ENCODE measurements at places on chromosomes 12 and 14.

DNA sequence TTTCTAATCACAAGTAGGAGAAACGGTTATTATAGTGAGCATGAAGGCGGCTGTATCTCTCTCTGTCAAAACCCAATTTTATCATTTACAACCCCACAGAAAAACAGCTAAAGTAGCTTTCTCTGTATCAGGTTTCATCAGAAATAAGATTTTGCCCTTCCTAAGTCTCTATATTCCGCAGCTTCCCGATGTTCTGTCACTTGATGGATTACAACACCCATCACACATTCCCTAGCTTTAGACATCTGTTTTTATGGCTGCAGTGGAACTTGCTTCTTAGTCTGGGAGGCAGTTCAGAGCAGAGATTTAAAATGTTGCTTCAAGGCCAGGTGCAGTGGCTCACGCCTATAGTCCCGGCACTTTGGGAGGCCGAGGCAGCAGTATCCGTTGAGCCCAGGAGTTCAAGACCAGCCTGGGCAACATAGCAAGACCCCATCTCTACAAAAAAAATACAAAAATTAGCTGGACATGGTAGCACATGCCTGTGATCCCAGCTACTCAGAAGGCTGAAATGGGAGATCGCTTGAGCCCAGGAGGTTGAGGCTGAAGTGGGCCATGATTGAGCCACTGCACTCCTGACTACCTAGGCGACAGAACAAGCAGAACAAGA, 27.6 kb upstream of the FOXN3 start:
- no peak for DNase-seq

DNA sequence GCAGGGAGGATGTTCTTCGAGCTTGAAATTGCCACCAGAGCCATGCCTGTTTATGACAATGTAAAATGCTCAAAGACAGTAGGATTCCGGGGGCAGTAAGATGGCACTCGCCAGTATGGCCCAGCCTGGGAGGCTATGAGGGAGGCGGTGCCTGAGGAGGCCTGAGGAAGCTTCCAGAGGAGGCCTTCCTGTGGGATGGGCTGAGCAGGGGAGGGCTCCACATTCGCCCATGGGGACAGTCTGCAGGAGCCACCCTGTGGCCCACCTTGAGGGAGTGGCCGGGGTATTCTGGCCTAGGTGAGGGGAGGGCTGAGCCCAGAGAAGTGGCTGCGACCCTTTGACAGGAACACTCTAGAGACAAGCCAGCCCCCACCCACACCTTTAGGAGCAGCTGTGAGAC, 50.7 kb downstream of the IQSEC3 start:
- DNase-seq = no peak

DNA sequence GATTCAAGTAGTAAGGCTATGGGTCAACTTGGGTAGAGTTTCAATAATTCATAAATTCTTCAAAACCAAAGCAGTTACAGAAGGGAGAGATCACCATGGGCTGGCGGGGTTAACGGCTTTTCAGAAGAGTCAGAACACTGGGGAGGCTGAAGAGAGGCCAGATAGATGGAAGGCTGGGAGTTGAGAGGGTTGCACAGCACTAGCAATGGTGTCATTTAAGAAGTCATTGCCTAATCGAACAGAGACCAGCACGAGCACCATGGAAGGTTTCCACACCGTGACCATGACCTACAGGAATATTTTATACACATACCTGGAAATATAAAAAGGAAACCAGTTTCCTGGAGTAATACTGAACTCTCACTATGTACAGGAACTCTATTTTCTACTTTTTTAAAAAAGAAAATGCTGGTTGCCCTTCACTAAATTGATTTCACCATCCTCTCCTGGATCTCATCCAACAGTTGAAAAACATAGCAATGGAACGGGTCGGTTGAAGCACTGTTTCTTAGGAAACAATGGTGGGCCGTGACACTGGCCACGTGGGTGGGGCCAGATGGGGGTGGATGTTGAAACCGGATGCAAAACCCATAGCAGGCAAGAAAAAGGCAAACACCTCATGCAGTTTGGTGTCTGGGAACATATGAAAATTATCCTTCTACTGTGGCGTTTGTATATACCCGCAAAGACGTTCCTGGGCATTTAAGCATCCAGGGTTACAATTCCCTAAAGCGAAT, 38.0 kb upstream of the RIN3 start:
- no peak for DNase-seq

- DNase-seq = no peak
Measured at GRCh38 chr12:84186433-84186832, 726.2 kb downstream of the SLC6A15 start.

DNA sequence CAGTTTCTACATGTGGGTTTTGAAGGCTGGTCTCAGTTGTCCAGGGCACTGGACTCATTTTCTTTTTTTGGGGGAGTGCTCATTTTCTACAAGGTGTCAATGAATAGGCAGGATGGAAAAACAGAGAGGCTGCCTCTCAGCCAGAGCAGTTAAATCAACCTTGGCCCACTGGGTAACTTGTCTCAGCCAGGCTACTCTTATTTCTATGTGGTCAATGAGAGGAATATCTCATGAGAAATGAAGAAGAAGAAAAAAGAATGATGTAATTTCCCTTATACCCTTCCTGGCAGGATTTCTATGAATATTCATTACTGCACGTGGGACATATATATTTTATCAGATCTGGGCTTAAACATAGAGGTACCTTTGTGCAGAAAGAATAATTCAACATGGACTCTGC, 155.2 kb upstream of the E2F7 start:
- no peak for DNase-seq

- no peak for DNase-seq
Measured at GRCh38 chr12:119683413-119683812, 15.5 kb downstream of the PRKAB1 start.

- DNase-seq = no peak
Measured at GRCh38 chr12:62297321-62297720, 37.1 kb downstream of the USP15 start.

DNA sequence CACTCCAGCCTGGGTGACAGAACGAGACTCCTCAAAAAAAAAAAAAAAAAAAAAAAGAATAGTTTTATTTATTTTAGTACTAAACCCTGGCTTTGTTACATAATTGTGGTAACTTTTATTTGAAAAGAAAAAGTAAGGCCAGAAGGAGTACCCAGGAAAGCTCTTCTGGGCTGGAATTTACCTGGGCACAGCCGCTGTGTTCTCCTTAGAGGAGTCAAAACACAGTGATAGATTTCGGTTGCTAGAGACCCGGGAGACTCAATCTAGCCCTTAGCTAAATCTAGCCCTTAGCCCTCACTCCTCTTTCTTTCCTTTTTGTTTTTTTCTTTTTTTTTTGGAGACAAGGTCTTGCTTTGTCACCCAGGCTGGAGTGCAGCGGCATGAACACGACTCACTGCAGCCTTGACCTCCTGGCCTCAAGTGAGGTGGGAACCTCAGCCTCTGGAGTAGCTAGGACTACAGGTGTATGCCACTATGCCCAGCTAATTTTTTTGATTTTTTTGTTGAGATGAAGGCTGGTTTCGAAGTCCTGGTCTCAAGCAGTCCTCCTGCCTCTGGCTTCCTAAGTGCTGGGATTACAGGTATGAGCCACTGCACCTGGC, 49.7 kb downstream of the SYNE2 start:
- DNase-seq = no peak

GRCh38 chr12:12819221-12819620, 6.1 kb downstream of the DDX47 start:
- no peak for DNase-seq

GRCh38 chr12:82919388-82920054, 232.8 kb downstream of the TMTC2 start:
- no peak for DNase-seq

- no peak for DNase-seq
Measured at GRCh38 chr12:93784339-93785086, 107.3 kb downstream of the CRADD start.

DNA sequence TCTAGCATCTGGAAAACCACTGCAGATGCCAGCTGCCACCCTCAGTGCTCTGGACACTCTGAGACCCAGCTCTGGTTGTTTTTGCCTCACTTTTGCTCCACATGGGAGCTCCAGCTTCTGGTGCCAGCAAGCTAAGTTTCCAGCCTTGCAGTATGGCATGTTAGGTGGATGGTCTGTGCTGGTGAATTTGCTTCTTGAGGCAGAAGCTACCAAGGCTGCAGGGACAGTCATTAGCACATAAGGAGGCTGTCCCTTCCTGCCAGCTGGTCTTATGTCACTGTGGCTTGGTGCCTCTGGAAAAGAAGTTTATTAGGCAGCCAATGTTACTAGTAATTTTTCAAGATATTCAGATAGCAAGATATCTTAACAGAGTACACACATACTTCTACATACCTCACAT, 64.2 kb upstream of the CSRP2 start:
- DNase-seq = no peak

- no peak for DNase-seq
Measured at GRCh38 chr14:86521843-86522242, 991.9 kb downstream of the FLRT2 start.

DNA sequence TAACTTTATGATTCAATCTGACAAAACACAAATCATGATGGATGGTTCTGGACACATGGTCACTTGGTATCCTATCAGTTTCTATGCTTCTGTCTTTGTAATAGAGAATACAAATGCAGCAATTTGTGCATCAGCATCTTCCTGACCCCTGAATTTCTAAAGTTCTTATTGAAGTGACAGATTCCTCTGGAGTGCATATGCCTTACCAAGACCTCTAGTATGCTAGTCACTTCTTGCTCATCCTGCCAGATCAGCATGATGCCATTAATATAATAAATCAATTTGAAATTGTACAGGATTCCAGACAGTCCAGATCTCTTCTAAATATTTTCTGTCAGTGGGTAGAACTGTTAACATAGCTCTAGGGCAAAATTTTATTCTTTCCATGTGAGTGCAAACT, 40.6 kb upstream of the GLIPR1 start:
- no peak for DNase-seq

DNA sequence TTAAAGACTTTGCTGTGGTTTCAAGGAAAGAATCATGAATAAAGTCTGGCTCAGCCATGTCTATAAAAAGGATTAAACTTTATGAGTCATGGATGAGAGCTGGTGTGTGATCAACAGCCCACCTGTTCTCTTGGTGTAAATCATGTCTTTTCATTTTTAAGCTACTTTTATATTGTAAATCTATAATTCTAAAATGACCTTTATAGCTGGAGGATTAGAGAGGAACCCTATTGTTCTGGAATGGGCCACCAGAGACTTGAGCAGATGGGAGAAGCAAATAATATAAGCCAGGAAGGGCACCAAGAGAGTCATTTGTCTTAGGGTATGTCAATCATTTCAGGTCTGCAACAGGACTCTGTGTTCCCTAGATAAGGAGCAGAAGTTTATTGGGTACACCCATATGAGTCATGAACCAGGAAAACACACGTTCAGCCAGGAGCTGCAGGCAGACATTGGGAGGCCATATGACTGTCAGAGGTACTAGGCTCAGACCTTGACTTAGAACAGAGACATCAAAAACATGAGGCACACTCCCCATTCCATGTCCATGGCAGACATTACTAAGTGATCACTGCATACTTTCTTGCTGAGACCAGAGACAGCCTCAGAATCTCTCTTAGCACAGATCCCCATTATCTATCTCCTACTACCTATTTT, 49.3 kb downstream of the NDUFA12 start:
- DNase-seq = no peak

All from GM13976 (cell line).